Neuronal stem cell (in vitro differentiated cells): ENCODE measurements at places on chromosomes 2 and 18.
A peak's percentile ranks its signal among the peaks of the same experiment; 100 is the strongest.

DNA sequence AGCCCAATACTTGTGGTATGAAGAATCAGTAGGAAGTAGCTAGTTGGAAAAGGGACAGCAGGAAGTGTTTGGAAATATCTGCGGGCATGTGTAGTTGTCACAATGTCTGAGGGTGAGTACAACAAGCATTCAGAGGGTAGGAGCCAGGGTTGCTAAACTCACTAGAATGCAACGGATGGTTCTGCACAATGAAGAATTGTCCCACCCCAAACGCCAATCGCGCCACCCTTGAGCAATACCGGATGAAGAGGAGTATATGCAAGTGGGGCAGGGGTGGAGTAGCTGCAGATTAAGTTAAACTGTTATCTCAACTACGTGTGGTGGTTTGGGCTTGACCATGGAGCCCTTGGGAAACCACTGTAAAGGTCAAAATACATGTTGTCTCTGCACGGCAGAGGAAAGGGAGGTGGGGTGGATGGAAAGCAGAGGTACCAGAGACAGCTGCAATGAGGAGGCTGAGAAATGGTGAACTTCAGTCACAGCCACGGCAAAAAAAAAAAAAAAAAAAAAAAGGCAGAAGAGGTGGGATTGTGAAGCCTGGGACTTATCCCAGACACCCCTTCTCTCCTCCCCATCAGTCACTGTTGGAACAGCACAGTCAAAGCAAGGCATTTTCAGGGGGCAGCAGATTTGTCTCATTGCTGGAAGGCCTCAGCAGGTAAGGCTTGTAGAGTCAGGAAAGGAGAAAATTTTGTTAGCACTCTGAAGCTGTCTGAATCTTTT lies 5.2 kb downstream of the CCL20 start:
- DNase-seq: no peak

- no peak for DNase-seq
Observed at GRCh38 chr18:41320100-41320499, 634.9 kb upstream of the PIK3C3 start.

DNA sequence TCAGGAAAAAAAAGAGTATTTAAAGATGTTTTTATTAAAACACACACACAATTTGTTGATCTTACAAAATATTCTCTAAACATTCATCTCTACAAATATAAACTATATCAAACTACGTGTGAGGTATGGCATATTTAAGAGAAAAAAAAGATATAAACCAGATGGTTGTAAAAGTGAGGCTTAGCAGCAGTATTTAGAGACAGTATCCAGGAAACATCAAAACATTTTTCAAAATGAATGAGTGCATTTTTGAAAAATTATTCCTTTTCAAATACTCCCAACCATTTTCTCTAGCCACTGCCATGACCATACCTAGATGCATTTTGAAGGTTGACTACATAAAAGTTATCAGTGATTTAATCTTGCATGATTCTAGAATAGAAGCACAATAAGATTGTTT lies 38.2 kb upstream of the RAB27B start:
- DNase-seq: no peak

GRCh38 chr2:62654423-62654791 lies 51.1 kb upstream of the EHBP1 start:
- DNase-seq: no peak

GRCh38 chr18:23529604-23530003 lies 26.3 kb downstream of the RMC1 start:
- no peak for DNase-seq

DNA sequence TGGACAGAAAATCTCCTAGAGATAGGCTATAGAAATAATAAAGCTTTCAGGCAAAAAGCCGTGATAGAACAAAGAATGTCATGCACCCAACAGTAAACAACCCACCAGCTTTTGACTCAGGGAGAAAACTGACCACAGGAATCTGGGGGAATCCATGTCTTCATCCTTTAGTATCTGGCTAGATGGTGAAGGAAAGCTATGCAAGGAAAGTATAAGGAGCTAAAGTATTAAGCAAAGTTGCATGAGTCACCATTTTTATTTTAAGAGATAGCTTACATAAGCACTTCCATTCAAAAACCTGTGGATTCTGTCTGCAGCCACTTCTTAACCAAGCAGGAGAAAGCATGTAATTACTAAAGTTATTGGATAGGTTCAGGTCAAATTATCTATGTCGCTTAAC lies 363.8 kb downstream of the LRP1B start:
- DNase-seq: no peak

DNA sequence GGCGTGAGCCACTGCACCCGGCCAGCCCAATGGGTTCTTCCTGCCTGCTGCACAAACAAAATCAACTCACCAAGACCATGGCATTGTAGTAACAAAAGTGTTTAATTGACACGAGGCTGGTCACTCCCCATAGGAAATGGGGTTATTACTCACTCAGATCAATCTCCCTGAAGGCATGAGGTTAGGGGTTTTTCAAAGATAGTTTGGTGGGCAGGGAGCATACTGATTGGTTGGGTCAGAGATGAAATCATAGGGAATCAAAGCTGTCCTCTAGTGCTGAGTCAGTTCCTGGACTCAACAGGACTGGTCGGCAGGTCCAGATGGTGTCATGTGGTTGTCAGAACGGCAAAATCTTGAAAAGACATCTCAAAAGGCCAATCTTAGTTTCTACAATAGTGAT lies 122.1 kb downstream of the TMEM17 start:
- no peak for DNase-seq

DNA sequence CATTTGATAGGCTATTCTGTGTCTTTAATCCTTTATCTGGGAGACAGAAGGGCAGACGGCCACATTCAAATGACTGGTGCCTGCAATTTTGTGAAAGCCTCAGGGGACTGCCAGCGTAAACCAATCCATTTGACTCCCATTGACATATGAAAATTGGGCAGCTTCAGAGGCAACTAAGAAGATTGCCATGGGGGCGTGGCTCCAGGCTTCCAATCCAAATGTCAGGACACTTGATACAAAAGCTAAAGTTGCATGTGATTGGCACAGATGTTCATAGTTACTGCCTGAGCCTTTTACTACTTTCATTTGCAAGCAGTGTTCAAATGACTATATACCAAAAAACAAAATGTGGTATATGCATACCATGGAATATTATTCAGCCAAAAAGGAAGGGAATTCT lies 42.0 kb downstream of the SPC25 start:
- DNase-seq: no peak

DNA sequence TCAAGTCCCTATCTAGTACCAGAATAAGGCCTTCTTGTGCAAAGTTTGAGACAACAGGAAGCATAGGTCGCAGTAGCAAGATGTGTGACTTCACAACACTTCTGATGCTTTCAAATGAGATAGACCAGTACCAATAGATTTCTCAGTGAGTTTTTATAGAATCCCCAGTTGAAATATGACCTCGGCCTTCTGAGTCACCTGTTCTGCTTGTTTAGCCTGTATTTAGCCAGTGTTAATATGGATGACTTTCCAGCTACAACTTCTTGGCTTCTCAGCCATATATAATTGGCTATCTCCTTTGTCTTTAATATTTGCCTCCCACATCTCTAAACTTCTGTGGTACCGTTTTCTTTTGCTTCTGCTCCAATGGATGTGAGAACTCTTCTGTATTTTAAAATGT lies 113.8 kb downstream of the KYNU start:
- no peak for DNase-seq

DNA sequence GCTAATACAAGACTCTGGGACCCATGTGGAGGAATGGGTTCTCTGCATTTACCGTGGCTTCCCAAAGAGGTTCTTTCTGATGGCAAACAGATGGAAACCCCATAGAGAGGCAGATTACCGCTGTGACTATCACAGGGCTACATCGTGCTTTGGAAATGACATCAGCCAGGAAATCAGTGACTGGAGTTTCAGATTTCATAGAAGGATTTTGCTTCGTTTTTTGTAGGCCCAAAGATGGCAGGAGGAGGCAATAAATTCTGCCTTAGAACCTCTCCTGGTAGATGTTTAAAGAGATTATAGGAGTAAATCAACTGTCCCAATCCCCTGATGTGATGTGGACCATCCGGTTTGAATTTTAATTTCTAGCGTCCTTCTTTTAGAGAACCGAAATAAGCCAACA lies 214.1 kb downstream of the AGPS start:
- DNase-seq: no peak

DNA sequence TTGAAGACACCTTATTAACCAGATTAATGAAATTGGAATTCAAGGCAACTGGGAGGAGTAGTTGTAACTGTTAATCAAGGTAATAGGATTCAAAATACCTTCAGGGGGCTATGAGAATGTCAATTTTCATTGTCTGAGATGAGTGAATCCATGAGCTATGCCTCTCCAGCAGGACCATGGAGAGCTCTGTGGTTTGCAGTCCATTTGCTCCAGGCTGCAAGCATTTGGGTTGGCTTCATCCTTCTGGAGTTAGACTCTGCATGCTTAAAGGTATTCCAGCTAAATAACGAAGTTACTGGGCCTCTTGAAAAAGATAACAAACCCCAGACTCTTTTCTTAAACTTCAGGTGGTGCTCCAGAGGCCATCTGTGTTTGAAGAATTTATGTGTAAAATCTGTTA lies 207.1 kb upstream of the SLC8A1 start:
- peak; percentile 40 for DNase-seq

- peak; percentile 44 for DNase-seq
Observed at GRCh38 chr18:34122724-34123334, 101.9 kb downstream of the NOL4 start.

GRCh38 chr18:6397931-6398566 lies 16.7 kb downstream of the L3MBTL4 start:
- no peak for DNase-seq

DNA sequence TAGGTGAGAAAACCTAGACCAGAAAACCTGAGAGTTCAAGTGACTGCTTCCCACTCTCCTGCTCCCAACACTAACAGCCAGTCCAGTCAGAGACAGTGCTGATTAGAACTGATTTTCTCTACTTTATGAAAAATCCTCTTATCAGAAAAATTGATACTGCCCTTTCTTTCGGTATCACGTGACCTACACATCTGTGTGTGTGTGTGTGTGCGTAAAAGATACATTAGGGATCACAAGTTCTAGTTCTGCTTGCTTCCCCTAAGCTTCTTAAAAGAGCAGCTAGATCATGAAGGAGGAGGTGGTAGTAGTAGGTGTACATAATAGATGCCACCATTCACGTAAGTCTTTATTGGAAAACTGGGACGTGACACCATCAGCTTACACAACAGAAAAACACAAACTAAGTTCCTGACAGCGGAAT lies 1.5 kb downstream of the ARL5A start:
- DNase-seq: no peak

DNA sequence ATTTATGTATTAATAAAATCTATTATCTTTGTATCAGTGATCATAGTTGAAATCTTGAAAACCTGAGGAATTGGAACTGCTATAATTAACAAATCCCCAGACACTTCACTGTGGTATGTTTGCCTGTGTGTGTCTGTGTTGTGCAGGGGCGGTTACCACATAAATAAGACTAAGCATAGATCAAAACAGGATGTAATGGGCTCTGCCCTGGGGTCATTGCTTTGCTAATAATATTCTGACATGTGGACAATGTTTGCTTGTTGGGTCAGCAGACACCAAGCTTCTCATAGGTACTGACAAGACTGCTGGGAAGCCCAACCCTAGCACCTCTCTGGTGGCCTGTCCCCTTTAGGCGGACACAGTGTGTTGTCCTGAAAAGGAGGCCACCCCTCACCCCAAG lies 35.8 kb upstream of the DOK6 start:
- no peak for DNase-seq

DNA sequence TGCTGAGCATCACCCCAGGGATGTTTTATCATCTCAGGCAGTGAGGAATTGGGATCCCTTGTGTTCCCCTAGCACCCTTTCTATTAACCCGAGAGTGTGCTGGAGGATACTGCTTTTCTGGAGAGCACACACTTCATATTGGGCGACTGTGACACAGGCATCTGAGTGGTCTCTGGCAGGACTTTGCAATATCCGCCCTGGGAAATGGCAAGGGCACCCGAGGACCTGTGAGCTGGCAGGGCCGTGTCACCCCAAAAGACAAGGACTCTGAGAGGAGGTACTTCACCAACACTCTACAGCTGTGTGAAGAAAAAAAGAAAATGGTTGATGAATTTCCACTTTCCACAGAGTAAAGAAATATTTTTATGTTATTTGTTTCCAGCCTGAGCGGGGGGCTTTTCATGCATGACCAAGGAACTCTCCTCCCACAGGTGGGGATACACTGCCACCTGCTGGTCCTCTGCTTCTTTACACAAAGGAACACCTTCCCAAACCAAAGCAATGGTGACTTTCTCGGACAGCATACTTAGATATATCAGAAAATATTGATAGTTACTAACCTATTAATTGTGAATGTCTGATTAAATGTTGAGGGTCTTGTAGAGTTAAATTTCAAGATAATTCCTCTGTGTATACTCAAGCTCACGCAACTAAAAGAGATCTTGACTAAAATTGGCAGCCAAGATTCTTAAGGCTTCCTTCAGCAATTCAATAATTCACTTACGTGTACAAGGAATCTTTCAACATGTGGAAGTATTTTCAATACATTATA lies 45.9 kb upstream of the REG3G start:
- peak; percentile 76 for DNase-seq

GRCh38 chr2:62724886-62725711 lies 19.6 kb downstream of the EHBP1 start:
- no peak for DNase-seq

GRCh38 chr2:54528311-54528955 lies 72.3 kb downstream of the SPTBN1 start:
- DNase-seq: no peak

DNA sequence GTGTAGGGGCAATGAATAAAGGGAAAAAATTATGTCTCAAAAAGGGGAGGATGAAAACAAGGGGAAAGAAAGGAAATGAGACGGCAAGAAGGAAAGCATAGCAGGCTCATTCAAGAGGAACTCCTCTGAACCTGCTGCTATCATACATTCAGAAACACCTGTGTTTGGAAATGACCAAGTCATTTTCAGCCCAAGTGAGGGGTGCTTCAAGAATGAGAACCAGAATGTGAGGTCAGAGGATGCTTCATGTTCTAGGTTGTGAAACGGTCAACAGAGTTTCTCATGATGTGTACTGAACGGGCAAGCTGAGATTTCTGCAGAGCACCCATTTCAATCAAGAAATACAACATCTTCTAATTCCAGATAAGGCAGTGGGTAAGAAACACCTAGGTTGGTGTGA lies 1367.2 kb upstream of the CELF4 start:
- no peak for DNase-seq

- DNase-seq: peak; percentile 21
Observed at GRCh38 chr2:238761868-238762267, 86.0 kb upstream of the TWIST2 start.
